Endothelial cell (in vitro differentiated cells): ENCODE measurements at places on chromosomes 7 and 10. TPM values are rescaled to one million over a fixed set of nuclear protein-coding genes. Genes with fewer than 3 reads are reported as not detected.

DNA sequence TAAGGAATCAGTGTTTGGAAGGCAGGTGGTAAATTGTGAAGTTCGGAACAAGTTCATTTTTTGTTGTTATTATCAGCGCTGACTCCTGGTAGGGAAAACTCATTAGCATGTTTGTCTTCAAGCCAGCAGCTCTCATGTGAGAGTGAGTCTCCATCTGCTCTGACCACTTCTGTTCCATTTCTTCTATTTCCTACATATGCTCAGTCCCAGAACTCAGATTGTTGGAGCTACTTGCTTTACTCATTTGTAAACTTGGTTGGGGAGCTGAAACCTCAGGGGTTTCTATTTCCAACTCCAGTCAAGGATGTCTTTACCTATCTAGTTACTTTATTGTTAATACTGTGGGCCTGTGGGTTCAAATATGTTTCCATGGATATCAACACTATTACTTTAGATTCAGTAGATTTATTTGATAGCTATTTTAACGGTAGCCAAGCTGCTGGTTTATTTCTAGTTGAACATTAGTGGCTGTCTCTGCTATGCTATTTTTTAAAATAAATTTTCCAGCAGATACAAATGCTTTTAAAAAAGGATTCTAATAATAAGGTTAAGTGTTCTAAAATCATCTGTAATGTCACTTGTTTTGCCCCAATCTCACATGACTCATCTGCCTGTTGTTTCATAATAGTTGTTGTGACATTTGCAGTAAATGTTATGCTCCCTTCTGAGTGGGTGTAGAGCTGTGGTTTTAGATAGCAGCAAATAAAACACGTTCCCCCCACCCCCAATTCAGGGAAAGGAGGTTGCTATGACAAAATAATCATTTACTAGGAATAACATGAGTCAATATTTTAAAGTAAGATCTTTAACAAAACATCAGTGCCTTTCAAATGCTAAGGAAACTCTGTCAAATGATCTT is 143.3 kb downstream of the HDAC9 start:
- no peak overlapping the region for H3K27ac ChIP-seq
- peaks cover 1% of the 10 kb centered on the region for H3K27me3 ChIP-seq
- H3K36me3 ChIP-seq, result no peaks in the 10 kb centered on the region
- no peak for DNase-seq
- no peaks in the 10 kb centered on the region for H3K4me1 ChIP-seq

GRCh38 chr7:155731380-155731779 is 80.9 kb downstream of the SHH start:
- no peaks in the 10 kb centered on the region for H3K4me1 ChIP-seq
- H3K27me3 ChIP-seq, result no peaks in the 10 kb centered on the region
- H3K27ac ChIP-seq, result no peak overlapping the region

DNA sequence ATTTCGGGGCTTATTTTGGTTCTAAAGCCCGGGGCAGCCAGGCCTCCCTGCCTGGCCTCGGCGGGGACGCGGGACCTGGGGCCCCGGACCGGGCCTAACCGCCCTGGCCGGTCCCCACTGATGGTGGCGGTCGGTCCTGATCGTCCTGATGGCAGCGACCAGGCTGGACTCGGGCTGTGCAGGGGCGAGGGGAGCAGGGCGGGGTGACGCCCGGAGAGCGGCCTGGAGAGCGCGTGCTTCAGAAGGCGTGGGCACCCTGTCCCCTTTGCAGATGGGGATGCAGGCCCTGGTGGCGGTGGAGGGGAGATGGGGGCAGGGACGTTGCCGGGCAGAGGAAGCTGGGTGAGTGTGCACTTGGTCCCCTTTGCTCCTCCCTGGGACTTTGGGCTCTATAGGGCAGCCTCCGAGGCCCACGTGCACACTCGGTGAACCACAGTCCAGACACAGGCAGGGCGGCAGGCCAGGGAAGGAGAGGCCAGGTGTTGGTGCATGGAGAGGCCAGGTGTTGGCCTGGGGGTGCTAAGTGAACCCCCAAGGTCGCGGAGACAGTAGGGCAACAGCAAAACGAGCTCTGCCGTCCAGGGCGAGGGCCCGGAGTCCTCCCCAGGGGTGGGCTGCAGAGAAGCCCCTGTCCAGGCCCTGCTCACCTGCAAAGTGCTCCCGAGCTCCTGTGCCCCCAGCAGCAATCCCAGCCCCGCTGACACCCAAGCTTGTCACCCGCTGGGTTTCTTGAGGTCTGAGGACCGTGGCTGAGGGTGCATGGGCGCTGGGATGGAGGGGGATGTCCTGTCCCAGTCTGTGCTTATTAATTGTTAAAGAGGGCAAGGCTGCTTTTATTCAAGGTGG is 42.4 kb upstream of the FAM20C start:
- H3K4me1 ChIP-seq, result peaks cover 2% of the 10 kb centered on the region
- H3K4me3 ChIP-seq, result peak overlapping the region; percentile 97
- no peak overlapping the region for H3K27ac ChIP-seq
- H3K27me3 ChIP-seq, result peaks cover 5% of the 10 kb centered on the region
- H3K36me3 ChIP-seq, result peaks cover 4% of the 10 kb centered on the region

GRCh38 chr7:154843670-154844237 is 159.2 kb downstream of the PAXIP1 start:
- no peak for DNase-seq
- H3K27ac ChIP-seq, result no peak overlapping the region
- peaks cover 10% of the 10 kb centered on the region for H3K27me3 ChIP-seq
- peaks cover 36% of the 10 kb centered on the region for H3K4me1 ChIP-seq
- peaks cover 4% of the 10 kb centered on the region for H3K36me3 ChIP-seq

DNA sequence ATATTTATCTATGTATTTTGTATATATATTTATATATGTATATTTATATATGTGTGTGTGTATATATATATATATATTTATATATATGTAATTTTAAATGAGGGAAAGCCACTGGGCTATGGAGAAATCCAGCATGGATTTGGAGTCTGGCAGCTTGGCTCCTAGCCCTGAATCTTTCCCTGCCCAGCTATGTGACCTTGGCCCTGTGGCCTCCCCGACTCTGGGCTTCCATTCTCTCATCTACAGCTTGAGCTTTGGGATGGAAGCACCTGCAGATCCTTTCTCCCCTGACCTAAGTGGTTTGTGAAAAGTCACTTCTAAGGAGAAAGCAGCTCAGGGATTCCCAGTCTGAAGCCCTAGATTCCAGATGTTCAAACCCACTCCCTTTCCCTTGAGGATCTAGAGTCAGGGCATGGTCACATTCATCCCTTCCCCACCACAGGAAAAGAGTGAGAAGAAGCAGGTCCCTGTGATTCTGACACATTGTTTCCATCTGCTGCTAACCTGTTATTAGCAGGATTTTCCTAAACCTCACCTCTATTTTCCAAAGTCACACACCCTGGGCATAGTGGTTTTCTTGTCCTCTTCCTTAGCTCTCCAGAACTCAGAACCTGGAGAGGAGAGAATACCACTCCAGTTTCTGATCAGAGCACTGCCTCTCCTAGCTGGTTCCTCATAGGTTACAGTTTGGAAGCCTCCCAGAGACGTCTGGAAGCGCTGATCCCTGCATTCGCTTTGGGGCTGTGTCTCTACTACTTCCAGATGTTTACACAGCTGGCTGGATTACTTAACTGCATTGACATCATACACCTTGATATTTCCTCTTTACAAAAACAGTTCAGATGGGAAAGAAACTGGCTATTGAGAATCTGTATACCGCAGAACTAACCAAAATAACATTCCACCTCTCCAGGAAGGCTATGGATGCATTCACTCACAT is 327.5 kb upstream of the ZMIZ1 start:
- no peak for DNase-seq
- peaks cover 37% of the 10 kb centered on the region for H3K4me1 ChIP-seq
- no peak overlapping the region for H3K4me3 ChIP-seq
- H3K27ac ChIP-seq, result peak overlapping the region; percentile 58
- peaks cover 5% of the 10 kb centered on the region for H3K27me3 ChIP-seq
- no peaks in the 10 kb centered on the region for H3K36me3 ChIP-seq

DNA sequence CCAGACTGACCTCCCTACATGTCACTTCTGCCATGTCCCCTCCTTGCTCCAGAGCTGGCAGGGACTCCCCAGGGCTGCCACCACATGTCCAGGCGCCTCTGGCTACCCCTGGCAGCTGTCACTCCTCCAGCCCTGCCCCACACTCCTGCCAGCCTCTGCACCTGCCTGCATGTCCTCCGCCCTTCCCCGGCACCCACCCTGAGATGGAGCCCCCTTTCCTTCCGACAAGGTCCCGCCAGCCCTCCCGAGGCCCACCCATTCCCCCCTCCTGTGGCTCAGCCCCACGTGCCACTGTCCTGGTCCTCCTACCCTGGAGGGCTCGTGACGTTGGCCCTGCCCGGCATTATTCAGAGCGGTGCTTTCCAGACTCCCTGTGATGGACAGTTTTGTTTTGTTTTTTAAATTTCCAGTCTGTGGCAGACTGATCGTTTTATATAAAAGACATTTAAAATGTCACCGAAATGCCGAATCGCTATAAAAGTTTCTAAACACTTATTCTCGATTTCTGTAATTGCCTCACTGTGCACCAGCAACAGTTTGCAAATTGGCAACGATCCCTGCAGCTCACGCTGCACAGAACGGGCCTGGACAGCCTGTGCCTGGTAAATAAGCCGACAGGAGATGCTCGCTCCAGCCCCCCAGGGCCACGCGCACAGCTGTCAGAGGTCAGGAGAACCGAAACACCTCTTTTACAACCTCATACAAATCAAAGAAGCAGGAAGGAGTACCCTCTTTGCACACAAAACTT is 111.1 kb upstream of the SH2B2 start:
- no peak overlapping the region for H3K4me3 ChIP-seq
- H3K36me3 ChIP-seq, result peaks cover 4% of the 10 kb centered on the region
- no peak for DNase-seq
- peaks cover 4% of the 10 kb centered on the region for H3K27me3 ChIP-seq

SCIN gene
- total RNA-seq, result 8.2 TPM

ARHGAP22 gene
- 1.9 TPM for total RNA-seq

DNA sequence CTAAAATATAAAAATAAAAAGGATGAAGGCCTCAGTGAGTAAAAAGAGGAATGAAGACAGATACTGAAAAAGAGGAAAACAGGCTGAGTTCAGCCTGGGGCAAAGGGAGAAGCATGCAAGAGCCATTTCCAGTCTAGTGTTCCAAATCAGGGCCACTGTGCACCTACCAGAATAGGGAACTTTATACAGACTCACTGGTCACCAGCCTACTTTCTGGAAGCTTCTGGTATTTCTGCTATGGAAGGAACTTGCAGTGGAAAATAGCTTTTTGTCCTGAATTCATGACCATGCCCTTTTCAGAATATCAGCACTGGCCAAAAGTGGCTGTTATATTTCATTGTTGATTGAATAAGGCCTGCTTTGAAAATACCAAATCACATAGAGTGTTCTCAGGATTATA is 28.8 kb downstream of the ABRAXAS2 start:
- H3K4me3 ChIP-seq, result no peak overlapping the region
- DNase-seq, result no peak
- no peak overlapping the region for H3K27ac ChIP-seq
- H3K27me3 ChIP-seq, result no peaks in the 10 kb centered on the region
- H3K36me3 ChIP-seq, result peaks cover 7% of the 10 kb centered on the region
- H3K4me1 ChIP-seq, result no peaks in the 10 kb centered on the region

DNA sequence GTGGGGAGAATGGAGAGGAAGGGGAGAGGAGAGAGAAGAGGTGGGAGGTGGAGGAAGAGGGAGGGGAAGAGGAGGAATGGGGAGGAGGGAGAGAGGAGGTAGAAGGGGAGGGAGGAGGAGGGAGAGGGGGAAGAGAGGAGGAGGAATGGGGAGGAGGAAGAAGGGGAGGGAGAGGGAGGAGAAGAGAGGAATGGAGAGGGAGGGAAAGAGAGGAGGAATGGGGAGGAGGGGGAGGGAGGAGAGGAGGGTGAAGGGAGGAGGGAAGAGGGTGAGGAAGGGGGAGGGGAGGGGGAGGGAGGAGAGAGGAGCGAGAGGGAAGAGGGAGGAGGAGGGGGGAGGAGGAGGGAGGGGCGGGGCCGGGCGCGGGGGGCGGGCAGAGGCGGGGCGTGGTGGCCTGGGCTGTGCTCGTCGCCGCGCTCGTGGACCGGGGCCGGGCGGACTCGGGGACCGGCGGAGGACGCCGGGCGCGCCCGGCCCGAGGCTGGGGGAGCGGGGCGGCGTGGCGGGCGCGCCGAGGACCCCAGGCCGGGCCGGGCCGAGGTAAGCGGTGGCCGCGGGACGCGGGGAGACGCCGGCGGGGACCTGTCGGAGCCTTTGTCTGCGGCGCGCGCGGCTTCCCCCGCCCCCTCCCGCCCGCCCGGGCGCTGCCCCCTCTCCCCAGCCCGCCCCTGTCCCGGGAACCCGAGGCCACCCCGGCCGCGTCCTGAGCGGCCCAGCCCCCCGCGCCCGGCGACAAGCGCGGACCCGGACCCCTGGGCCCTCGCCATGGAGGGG is at the start of gene SLC29A4:
TSS of gene SLC29A4 (plus strand) at position 401 of the 774 bp plus-strand sequence. CDS start 4,874 bp downstream, outside the sequence.
- H3K27ac ChIP-seq, result no peak within 1 kb of the TSS
- H3K4me3 ChIP-seq, result no peak within 1 kb of the TSS
- peaks cover 8% of the 10 kb centered on the region for H3K27me3 ChIP-seq
- no peaks in the 10 kb centered on the region for H3K4me1 ChIP-seq

GRCh38 chr10:59854571-59854970 is 51.8 kb downstream of the CCDC6 start:
- DNase-seq, result no peak
- no peak overlapping the region for H3K4me3 ChIP-seq
- H3K36me3 ChIP-seq, result no peaks in the 10 kb centered on the region
- no peak overlapping the region for H3K27ac ChIP-seq

DNA sequence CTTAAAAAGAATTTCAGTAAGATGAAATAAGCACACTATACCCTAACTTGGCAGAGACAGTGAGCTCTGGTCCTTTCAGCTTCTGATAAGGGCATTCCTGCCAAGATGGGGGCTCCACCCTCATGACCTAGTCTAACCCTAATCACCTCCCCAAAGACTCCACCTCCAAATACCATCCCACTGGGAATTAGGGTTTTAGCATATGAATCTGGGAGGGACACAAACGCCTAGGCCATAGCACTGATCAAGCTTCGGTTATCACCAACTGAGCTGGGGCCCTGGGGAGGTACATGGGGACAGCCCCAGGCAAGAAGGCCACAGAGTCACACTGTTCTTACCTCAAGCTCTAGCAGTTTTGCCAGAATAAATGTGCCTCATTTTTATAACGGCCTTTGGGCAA is 31.4 kb downstream of the PALS2 start:
- no peak for DNase-seq
- H3K4me1 ChIP-seq, result peaks cover 8% of the 10 kb centered on the region
- no peaks in the 10 kb centered on the region for H3K27me3 ChIP-seq
- H3K27ac ChIP-seq, result no peak overlapping the region
- no peak overlapping the region for H3K4me3 ChIP-seq

NPY gene
- total RNA-seq, result not detected

DNA sequence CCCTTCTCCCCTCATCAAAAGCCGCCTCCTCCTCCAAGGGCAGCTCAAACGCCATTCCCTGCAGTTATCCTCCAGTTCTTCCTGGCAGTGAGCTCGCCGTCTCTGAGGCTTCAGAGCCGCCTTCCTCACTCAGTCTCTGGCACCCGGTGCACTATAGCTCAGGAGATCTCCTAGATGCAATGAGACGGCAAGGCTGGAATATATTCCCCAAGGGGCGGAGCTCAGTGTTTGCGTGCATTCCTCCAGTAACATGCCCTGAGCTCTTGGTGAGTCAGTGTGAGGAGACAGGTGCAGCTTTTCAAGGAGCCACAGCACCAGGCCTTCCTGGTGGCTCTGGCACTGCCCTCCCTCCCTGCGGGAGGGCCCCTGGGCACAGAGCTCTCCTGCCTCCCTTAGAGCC is 512.6 kb upstream of the FOXK1 start:
- no peaks in the 10 kb centered on the region for H3K4me1 ChIP-seq
- no peak overlapping the region for H3K4me3 ChIP-seq
- H3K27me3 ChIP-seq, result peaks cover 1% of the 10 kb centered on the region
- no peaks in the 10 kb centered on the region for H3K36me3 ChIP-seq
- DNase-seq, result no peak
- no peak overlapping the region for H3K27ac ChIP-seq

ZNF22 gene
- total RNA-seq, result 39.2 TPM

GRCh38 chr10:6840201-6840691 is 260.2 kb upstream of the PRKCQ start:
- H3K36me3 ChIP-seq, result peaks cover 5% of the 10 kb centered on the region
- H3K4me3 ChIP-seq, result no peak overlapping the region
- H3K27ac ChIP-seq, result no peak overlapping the region
- DNase-seq, result no peak

MAGI2 gene
- total RNA-seq, result 6.3 TPM

LIPJ gene
- not detected for total RNA-seq
